ENCODE measurements at places on chromosomes 11 and 22.

- no peak for DNase-seq
Measured at GRCh38 chr11:135022454-135022853, 610.4 kb upstream of the B3GAT1 start.

- no peak for DNase-seq
Measured at GRCh38 chr11:129275828-129276227, 83.7 kb upstream of the ARHGAP32 start.

GRCh38 chr11:15091175-15091574 is 17.8 kb downstream of the CALCB start:
- no peak for DNase-seq

DNA sequence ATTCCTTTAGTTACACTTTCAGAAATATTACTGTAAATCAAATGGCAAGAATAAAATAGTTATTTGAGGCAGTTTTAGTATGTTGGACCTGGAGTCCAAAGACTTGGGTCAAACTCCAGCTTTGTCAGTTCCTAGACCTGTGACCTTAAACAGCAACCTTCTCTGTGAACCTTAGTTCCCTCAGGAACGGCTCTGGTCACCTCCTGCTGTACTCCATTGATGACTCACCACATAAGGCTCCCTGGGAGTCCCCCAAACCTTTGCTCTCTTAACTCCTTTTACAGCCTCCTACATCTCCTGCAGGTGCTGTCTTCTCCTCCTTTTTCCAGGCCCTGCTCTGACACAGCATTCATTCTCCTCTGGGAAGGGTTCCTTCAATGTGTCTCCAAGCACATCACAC is 29.1 kb downstream of the LIMK2 start:
- DNase-seq = no peak

DNA sequence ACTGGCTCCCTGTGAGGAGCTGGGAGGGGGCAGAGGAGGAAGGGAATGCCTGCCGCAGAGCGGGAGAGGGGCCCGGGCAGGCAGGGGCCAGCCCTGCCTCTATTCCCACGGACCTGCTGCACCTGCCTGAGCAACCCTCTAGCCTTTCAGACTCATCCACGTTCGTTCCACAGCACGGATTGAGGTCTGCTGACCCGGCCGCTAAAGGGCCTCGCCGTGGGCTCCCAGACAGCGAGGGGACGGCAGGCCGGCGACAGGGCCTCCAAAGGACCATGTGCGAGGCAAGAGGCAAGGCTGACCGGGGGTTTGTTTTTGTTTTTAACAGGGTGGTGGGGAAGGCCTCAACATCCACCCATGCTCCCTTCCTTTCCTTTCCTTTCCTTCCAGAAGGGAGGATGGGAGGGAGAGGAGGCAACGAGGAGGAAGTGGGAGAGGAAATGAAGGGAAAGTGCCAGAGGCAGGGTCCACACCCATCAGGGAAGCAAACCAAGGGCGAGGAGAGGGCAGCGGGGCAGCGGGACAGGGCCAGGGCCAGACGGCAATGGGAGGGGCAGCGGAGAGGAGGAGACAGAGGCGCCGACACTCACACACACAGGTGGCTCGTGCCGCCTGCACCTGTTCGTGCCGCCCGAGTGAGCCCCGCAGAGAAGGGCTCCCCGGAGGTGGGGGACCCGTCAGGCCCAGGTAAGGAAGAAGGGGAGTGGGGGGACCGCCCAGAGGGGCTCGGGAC is 7.5 kb downstream of the LRFN4 start:
- no peak for DNase-seq

DNA sequence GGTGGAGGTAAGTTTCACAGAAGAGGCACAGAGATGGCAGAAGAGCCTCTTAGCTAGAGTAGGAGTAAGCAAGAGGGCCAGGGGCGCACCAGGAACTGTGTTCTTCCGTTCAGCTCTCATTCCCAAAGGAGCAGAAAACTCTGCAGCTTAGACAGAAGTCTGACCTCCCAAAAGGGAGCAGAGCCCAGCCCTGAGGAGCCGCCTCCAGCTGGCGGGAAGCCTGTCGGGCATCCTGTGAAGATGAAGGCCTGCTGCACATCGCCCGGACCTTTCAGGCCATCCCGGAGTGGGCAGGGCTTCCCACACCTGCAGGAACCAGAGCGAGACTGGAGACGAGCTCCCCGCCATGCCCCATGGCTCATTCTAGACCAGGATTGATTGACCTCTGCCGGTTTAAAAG is 1102.8 kb downstream of the BRD1 start:
- no peak for DNase-seq

DNA sequence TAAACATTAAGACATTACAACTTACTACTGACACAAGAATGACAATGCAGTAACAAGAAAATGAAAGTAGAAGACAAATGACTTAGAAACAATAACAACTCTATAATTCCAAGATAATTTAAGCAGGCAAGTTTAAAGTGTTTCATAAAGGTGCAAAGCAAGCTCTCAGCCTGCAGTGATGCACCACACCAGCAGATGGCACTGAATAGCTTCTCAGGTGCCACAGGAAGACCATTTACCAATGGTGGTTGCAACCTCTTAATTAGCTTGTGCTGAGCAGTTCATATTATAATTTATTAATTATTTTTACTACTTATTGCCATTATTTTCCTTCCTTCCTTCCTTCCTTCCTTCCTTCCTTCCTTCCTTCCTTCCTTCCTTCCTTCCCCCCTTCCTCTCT is 60.6 kb downstream of the NXPE2 start:
- DNase-seq = peak; percentile 58

DNA sequence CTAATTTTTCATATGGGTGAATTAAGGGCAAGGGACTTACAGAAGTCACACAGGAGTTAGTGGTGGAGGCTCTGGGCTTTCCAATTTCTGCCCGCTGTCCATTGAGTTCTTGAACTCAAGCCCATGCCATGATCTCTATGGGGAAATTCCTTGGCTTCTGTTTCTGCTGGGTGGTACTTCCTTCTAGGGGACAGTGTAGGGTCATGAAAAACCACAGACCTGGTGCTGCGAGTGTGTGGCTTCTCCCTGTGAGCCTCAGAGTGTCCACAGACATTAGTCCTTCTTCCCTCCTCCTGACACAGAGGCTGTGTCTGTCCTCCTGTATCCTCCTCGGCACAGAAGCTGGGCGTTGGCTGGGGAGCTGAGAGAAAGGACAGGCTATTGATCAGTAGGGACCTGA is 6.3 kb upstream of the SEZ6L start:
- no peak for DNase-seq

DNA sequence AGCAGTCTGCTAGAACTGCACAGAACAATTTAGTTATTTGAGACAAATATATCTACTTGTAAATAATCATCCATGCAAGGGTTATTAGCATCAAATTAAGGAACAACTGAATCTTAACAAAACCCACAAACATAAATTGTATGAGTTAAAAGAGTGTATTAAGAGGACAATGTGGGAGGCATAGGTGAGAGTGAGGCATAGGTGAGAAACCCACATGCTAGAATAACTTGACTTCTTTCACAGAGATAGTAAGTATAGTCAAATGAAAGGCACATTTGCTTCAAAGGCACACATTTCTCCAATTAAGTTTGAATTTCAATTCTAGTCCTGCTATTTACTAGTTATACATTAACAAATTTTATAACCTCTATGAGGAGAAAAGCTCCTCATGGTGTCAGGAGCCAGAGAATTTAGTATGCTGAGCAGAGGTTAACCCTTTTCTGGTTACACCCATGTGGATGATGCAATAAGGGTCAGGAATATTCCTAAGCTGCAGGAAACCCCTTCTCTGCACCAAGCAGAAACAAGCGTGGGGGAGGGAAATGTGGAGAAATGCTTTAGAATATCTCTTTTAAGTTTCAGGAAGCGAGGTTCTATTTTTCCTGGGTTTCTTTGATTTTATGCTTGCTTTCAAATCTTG is 264.2 kb downstream of the GRM5 start:
- DNase-seq = no peak

DNA sequence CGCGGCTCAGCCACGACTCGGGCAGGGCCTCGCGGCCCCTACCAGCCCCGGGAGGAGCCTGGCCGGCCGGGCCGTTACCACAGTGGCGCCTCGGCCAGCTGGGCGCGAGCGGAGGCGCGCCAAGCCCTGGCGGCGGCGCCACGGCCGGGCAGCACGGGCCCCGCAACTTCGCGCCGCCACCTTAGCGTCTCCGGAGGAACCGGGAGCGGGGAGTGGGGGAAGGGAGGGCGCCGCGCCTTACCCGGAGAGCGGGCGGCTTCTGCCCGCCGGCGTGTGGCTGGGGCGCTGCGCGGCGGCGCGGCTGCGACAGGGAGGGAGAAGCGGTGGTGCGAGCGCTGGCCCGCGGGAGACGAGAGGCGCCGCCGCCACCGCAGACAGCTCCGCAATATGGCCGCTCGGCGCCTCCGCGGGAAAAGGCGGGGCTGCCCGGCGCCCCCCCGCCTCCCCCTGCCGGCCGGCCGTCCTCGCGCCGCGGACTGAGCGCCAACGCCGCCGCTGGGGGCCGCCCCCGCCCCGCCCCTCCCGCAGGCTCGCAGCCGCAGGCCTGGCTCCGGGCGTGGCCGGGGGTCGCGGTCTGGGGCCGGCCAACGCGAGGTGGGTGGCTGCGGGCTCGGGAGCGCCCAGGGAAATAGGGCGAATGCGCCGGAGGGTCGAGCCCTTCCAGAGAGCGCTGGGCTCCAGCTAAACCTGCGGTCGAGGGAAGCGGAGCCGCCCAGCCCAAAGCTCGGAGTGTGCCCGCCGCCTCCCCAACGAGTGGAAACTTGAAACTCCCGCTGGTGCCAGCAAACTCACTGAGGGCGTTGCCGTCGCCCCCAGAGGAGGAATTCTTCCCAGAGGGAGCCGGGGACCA is at the start of gene RDX:
Gene RDX (minus strand): TSS at position 389 of the 850 bp plus-strand sequence. CDS start 16,922 bp downstream, outside the sequence.
- peak; percentile 40 for DNase-seq

- no peak for DNase-seq
Measured at GRCh38 chr11:11486423-11486822, 133.4 kb upstream of the CSNK2A3 start.

DNA sequence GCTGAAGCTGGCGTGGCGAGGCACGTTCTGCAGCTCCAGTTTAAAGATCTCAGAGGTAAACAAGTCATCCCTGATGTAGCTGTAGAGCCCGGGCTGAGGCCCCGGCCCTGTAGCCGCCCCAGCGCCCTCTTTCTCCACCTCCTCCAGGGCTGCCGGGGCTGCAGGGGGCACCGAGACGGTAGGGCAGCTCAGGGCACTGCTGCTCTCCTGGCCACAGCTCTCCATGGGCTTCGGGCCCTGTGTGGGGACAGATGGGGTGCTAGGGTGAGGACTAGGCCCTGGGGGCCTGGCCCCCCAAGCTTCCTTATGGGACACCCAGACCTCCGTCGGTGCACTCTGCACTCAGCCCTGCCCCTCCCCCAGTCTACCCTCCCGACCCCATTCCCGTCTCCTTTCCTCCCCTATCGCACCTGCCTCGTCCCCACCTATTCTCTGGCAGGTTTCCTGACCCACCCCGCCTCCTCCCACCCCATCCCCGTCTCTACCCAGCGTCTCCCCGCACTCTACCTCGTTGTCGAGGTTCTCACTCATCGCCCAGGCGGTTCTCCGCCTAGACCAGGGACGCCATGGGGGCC is 559 bp downstream of the RANBP1 start:
- no peak for DNase-seq

- no peak for DNase-seq
Measured at GRCh38 chr22:48209473-48210197, 1447.2 kb downstream of the TBC1D22A start.

DNA sequence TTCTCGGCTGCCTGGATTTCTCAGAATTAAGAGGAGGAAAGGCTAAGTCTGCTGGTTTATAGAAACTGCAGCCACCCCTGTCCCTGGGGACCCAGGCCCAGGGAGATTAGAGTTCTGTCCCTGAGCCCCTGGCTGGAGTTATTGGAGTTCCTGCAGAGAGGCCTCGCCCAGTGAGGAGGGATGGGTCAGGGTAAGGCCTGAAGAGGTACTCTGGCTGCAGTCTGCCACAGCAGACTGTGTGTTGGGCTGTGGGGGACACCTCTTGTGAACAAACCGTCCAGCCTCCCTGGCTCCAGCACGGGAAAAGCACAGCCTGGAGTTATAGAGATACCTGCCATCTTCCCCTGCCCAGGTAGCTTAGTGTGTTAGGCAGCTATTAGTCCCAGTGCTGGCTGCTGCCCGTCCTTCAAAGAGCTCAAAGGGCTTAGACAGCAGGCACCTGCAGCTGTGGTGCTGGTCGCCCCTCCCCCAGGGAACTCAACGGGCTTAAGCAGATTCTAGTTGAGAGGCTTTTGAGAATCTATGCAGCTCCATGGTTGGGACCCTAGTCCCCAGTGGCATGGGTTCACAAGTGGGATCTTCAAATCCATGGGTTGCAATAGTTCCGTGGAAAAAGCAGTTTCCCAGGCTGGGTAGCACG is 36.6 kb upstream of the MUC15 start:
- DNase-seq = no peak

DNA sequence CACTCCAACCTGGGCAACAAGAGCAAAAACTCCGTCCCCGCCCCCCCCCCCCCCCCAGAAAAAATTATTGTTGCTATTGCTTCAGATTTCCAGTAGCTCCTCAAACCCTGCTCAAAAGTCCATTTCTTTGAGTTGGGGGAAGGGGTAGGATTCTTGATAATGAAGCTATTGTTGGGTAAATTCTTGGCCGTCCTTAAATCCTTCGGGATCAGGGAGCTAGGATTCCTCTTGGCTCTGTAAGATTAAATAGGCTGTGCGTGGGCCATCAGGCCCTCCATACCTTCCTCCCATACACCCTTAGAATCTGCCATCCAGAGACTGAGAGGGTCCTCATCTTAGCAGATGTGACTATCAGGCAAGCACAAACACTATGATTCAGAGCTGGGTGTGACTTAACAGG is 16.4 kb downstream of the YWHAH start:
- no peak for DNase-seq

DNA sequence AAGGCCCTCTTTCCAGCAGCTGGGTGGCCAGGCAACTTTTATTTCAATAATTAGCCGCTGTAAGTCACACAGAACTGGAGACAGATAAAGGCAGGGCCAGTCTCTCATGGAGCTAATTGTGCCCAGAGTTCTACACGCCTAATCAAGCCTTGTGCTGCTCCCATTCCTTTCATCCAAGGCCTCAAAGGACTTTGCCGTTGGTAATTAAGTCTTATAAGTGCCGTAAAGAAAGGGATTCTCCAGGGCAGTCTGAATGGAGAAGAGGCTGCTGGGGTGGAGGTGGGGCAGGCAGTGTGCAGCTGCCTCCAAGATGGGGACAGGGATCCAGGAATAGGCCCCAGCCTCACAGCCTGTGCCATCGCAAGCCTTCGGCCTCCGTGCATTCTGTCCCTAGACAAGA is 357.9 kb downstream of the TENM4 start:
- DNase-seq = no peak

DNA sequence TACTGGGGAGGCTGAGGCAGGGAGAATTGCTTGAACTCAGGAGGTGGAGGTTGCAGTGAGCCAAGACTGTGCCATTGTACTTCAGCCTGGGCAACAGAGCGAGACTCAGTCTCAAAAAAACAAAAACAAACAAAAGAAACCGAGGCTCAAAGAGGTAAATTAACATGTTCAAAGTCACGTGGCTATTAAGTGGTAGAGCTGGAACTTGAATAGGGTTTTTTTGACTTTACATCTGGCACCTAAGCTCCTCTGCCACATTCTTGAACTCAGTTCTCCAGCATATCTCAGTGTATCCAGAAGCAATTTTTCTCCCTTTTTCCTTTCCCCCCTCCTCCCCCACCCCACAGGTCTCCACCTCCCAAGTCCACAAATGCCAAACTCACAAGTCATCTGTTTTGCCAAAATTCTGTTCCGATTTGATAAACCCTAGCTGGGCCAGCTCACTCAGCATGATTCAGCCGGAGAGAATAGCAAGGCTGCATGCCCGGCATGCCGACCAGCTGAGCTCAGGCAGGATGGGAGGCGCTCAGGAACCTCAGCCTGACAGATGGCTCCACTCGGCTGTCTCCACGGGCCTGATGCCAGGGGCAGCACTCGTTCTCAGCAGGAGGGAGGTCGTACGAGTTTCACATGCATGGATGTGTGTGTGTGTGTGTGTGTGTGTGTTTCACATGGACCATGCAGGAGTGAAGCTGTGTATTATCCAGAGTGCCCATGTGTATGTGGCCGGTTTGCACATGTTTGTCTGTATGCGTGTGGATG is 63.2 kb upstream of the RRAS2 start:
- no peak for DNase-seq

Measured in NCI-H1436 (cell line).